ENCODE measurements at places on chromosomes 11 and 22. TPM values are rescaled to one million over a fixed set of nuclear protein-coding genes. Genes with fewer than 3 reads are reported as not detected.

ACRV1 gene
- 0.26 TPM for polyA plus RNA-seq

PKP3 gene
- polyA plus RNA-seq: 0.19 TPM

TTC36 gene
- polyA plus RNA-seq: 2.3 TPM

PRR33 gene
- polyA plus RNA-seq: 2.3 TPM

PAFAH1B2 gene
- polyA plus RNA-seq: 54.0 TPM

C11orf52 gene
- polyA plus RNA-seq: 2.8 TPM

CARD16 gene
- polyA plus RNA-seq: 12.3 TPM

POTEH gene
- not detected for polyA plus RNA-seq

GGT5 gene
- polyA plus RNA-seq: 11.9 TPM

OR6X1 gene
- polyA plus RNA-seq: not detected

CSNK1E gene
- polyA plus RNA-seq: 136 TPM

IFITM10 gene
- 0.21 TPM for polyA plus RNA-seq

EFCAB6 gene
- 1.2 TPM for polyA plus RNA-seq

CHORDC1 gene
- polyA plus RNA-seq: 36.0 TPM

OR5A1 gene
- polyA plus RNA-seq: 0.04 TPM

Data from muscle of leg (tissue), 16 donors.